ENCODE measurements at places on chromosomes 1 and 21.

DNA sequence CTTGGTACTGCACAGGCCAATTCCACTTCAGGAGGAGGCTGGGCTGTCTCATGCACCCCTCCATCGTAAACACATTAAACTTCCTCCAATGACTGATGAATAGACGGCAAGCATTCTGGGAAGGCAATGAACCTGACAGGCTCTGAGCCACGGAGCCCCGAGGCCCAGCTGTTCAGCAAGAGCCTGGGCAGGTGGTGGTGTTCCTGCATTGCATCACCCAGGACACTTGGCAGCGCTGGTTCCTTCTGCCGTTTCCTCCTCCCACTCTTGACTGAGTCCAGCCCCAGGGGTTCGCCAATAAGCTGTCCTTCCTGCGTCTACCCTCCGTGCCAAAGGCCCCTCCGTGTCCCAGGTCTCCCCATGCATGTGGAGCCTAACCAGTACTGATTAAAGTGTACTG is 109.8 kb downstream of the JAK1 start:
- DNase-seq = no peak

- no peak for DNase-seq
Measured at GRCh38 chr1:55670331-55671082, 455.3 kb upstream of the USP24 start.

GRCh38 chr1:242199776-242200458 is 201.0 kb upstream of the MAP1LC3C start:
- DNase-seq = no peak

GRCh38 chr1:29648026-29648425 is 411.7 kb downstream of the PTPRU start:
- DNase-seq = no peak

GRCh38 chr1:40143891-40144575 is 17.2 kb upstream of the RLF start:
- peak; percentile 45 for DNase-seq

DNA sequence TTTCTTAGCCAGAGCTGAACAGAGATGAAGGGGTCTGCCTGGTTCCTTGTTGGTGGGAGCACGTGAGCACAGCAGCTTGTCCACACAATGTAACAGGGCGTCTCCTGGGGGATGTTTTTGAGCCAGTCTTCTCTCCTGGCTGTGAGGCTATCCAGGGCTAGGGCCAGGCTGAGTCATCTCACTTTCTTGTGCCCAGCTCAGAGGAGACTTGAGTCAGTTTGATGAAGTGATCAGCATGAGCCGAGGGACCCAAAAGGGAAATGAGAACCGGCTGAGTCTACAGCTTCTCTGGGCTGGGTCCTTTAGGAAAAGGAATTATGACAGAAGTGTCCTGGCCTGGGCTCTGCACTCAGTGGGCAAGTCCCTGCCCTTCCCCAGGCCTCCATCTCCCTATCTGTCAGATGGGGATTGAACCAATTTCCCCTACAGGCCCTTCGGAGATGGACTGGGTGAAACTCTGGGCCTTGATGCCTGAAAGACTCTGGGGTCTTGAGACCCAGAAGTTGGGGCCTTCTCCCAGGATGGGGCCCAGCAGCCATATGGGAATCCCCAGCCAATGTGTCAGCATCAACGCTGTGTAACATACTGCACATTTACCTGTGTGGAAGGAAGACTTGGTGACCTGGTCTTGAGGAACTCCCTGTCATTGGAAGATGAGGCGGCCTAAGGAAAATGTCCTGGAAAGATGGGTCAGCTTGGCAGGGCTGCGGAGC is 36.6 kb downstream of the DMRTB1 start:
- DNase-seq = no peak

GRCh38 chr21:44050276-44050675 is 38.2 kb downstream of the TRAPPC10 start:
- no peak for DNase-seq

DNA sequence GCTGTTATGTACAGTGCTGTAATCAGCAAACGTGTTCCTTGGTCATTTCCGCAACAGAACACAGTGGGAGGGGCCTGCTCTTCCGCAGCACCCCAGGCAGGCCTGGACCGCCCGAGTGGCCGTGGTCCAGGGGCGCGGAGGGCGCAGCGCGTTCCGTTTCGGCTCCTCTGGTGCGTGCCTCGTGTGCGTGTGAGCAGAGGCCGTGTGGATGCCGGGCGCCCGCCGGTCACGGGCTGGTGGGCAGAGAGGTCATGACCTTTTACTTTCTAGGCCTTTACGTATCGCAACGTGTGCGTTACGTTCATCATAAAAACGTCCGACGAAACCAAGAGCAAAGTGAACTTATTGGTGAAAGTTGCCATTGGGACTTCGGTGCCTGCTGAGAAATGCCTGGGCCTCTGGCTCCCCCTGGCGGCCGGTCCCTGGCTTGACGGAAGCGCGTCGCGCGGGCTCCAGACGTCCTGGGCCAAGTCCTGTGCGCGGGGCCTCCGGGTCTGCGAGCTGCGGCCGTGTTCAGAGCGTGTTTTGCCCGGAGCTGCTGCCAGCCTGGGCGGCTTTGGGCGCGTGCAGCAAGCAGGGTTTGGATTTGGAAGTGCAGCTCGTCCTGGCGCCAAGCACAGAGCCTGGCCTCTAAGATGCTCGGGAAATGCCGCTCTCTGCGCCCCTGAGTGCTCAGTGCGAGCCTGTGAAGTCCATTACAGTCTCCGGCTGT is 34.4 kb downstream of the COL18A1 start:
- DNase-seq = peak; percentile 86

GRCh38 chr1:21919520-21919919 is 17.6 kb downstream of the HSPG2 start:
- DNase-seq = no peak

GRCh38 chr1:166170075-166170474 is 3.3 kb upstream of the FAM78B start:
- no peak for DNase-seq

- no peak for DNase-seq
Measured at GRCh38 chr1:220516722-220517042, 11.3 kb upstream of the MARK1 start.

- DNase-seq = no peak
Measured at GRCh38 chr21:46128106-46128932, 27.1 kb downstream of the FTCD start.

DNA sequence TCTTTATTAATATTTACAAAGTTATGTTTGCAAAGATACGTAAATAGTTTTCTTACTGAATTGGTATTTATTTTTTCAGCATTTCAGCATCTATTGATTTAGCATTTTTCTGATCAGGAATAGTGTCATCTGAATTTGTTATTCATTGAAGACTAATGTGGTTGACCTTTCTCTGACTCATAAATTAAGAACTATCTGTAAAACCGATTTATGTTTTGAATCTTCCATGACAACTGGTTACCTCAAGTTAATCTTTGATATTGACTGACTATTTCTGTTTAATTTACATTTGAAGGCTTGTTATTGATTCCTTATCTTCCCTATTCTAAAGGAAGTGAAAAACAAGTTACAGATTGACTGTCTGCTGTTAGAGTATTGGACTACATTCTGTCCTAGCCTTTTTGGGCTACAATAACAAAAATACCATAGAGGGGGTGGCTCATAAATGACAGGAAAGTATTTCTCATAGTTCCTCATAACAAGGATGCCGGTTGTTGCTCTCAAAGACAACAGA is 1131.4 kb downstream of the PLA2G4A start:
- DNase-seq = no peak

DNA sequence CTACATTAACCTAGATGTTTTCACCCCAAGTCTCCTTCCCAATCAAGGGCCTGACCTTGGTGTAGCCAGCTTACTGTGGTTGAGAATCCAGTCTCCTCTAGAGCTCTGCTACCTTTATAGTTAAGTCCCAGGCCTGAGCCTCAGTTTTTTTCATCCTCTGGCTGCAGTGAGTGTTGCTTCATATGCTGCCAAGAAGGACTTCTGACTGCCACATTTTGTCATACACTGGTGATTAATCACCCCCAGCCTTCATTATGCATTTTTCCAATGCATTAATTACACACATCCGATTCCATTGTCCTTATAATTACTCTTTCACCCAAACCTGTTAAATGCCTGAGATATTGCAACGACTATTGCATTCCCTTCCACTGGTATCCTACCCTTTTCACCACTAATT is 66.3 kb upstream of the FGGY start:
- DNase-seq = no peak

DNA sequence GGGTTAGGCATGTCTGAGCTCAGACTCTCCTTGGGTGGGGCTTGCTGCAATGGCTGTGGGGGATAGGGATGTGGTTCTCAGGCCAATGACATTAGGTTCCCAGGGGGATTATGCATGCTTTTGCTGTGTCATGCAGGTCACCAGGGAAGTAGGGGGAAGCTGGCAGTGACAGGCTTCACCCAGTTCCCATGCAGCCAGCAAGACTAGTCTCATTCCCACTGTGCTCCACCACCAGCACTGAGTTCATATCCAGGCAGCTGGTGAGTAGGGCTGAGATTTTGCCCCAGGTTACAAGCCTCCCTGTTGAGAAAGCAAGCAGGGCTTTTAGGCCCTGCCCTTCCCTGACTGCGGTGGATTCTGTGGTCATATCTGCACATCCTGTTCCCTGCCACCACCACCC is 32.1 kb upstream of the PLA2G5 start:
- no peak for DNase-seq

GRCh38 chr1:75035536-75035935 is 98.7 kb upstream of the LHX8 start:
- no peak for DNase-seq

Measured in activated naive CD4-positive, alpha-beta T cell treated with Interleukin-2 at 50 U/mL for 16 hours (primary cell).